ENCODE measurements at places on chromosomes 3 and 15. TPM values are rescaled to one million over a fixed set of nuclear protein-coding genes. Genes with fewer than 3 reads are reported as not detected.

DNA sequence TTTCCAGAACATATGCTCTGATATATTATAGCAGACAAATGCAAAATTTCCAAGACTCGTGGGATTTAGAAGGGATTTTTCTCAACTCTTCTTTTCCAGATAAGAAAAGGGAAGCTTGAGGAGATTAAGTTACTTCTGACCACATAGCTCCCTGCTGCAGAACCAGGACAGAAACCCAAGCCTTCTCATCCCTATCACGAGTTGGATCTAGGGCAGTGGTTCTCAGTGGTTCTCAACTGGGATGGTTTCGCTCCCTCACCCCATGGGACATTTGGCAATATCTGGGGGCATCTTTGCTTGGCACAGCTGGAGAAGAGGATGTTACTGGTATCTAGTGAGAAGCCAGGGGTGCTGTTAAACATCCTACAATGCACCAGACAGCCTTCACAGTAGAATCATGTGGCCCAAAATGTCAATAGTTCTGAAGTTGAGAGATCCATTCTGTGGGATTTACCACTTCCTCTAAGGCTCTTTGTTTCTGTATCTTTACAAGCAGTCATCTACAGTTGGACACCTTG, 64.2 kb downstream of the LIPC start:
- DNase-seq, result no peak

- no peak for DNase-seq
These were observed 209.8 kb upstream of the THRB start for GRCh38 chr3:24704496-24704895.

The GHSR gene
- total RNA-seq, result not detected

DNA sequence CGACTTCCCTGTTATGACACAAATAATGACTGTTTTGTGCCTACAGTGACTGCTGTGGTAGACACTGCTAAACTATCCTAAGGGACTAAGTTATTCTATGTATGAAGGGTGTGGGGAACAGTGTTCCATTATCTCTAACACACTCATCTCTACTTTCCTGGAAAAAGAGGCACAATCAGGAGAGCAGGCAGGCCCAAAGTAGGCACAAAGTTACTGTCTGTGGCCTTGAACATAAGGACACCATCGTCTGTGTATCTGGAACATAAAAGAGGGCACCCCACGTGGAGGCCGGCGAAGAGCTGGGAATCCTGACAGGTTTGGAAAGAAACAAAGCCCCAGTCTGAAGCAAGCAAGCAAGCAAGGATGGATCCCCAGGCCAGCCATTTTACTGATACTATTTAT, 1.5 kb downstream of the ABCC5 start:
- no peak for DNase-seq
